Mucosa of gallbladder (tissue), 1 donor: ENCODE measurements at places on chromosomes 12 and 14. TPM values are rescaled to one million over a fixed set of nuclear protein-coding genes. Genes with fewer than 3 reads are reported as not detected.

DNA sequence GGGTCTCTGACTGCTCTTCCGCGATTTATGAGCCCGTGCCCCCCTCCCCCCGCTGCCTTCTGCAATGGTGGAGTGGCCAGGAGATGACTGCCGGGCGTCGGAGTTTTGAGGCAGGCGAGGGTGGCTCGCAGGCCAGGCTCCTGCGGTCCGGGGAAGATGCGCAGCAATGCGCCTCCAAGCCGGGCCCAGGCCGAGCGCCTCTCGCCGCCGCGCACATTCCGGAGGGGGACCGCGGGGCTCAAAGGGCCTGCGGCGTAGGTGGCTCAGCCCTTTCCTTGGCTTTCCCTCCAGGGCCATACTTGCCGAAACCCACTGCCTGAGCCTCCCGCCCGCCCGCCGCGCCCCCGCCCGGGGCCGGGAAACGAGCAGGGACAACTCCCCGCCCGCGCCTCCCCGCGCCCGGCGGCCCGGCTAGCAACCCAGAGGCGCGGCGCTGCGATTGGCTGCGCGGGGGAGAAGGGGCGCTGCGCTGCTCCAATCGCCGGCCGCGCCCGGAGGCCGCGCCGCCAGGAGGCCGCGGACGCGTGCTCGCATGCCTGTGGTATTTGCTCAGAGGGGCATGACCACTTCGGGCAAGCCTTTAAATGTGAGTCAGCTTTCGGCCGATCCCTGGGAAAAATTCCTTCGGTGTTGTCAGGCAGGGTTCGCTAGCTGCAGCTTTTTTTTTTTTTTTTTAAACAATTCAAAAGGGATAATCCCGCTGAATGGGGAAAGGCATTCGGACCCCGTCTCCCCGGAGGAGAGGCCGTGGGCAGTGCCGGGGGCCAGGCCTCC, 157.9 kb upstream of the PARP11 start:
- DNase-seq, result peak; percentile 91

DNA sequence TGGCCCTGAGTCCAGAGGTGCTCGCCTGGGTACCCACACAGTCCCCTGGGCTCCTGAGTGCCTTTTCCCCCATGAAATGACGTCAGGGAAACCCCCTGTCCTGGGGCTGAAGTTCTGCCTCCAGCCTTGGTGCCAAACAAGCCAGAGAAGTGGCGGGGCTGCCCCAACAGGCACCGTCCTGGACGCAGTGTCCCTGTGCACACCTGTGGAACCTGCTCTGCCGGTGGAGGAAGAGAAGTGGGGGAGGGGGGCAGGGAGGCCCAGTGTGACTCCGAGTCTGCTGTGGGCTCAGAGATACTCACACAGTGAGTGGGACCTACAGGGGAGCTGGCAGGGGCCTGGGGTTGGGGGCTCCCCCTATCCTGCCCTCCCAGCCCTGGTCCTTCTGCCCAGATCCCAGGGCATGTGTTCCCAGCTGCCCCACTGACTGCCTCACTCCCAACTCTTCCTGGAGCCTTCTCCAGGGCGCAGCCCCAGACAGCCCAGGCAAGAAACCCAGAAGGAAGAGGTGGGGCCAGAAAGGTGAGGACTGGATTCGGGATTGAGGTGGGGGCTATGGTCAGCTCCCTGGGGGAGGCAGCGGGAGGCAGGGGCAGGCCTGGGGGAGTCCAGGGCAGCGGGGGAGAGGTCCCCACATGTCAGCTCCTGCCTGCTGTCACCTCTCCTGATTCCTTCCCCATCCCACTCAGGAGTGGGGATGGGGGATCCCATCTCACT, 24.7 kb downstream of the CCDC85C start:
- peak; percentile 80 for DNase-seq

DNA sequence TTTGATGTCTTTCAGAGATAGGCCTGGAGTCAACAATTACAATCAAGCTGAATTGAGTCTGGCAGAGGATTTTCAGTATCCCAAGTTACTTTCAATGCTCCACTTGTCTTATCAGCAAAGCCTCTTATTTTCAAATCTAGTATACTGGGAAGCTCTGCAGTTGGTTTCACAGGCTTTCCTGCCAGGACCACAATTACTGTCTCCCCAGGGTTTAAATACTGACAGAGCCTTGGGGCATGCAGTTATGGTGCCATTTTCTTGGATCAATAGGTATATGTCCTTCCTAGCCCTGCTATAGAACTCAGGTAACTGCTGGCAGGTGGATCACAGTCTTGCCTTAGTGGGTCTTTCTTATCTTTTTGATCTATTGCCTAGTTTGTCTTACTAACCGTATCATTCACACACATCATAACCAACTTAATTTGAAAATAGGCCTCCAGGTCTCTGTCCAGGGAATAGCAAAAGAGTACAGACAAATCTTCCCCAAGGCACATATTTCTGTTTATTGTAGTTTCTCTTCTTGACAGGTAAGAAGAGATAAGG, 22.4 kb upstream of the RNU6-8 start:
- no peak for DNase-seq

DNA sequence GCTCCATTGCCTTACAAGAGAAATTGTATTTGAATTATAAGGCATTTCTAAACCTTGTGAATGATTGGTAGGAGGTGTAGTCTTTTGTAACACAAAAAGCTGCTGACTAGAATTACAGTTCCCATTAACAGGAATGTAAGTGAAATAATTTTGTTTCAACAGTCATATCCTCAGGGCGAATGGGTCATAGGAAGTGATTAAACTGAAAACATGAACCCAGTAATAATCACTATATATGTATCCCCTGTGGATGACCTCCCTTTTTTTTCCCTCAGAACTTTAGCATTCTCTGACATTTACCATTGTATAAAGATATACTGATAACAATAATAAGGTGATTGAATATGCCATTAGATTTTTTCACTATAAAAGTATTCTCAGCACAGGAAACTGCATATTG, 312.3 kb downstream of the ATP23 start:
- DNase-seq, result no peak

DNA sequence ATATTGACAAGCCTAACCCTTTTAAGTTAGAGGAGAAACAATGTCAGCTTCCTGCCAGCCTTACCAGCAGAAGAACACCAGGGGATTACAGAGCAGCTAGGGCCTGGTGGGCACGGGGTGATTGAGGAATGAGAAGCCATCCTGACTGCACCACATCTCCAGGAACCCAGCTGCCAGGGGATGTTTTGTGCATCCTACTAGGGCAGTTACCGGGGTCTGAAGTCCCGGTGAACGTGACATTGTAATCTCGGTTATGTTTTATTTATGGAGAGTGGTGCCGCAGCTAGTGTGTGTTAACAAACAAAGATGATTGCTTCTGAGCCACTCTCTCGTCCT, 115.9 kb downstream of the BCL11B start:
- no peak for DNase-seq

The HSP90B1 gene
- 730 TPM for total RNA-seq
